Fibroblast of lung (primary cell): ENCODE measurements at places on chromosomes 2 and 18.

DNA sequence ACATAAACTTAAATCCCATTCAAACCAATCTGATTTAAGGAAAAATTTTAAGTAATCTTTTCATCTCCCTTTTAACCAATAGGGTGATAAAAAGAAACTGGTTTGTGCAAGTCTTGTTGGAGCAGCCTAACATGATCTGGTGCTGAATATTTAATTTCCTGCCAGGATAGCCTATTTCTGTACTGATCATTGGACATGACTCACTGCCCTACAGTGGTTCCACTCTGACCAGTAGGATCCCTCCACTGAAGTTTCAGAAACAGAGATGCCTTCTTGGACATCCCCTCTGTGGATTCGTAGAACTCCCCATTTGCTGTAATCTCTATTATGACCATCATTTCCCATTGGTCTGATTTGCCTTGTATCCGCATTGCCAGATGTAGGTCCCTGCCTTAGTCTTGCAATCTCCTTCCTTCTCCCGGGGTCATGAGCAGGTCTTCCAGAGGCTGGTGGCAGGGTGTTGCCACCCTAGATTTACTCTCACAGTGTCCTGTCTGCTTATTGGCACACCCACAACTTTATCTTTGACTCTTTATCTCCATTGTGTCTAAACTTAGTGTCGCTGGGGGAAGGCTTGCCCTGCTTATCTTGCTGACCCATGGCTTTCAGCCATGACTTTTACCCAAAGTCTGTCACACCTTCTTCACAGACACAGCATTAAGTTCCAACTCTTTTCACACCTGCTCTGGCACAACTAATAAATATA lies 12.3 kb upstream of the SETBP1 start:
- DNase-seq: no peak

DNA sequence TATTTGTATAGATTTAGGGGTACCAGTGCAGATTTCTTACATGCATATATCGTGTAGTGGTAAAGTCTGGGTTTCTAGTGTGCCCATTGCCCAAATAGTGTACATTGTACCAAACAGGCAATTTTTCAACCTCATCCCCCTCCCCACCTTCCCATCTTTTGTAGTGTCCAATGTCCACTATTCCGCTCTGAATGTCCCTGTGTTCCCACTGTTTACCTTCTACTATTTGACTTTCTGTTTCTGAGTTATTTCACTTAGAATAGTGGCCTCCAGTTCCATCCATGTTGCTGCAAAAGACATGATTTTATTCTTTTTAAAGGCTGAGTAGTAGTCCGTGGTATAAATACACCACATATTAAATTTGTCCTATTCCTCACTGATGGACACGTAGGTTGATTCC lies 132.9 kb downstream of the FTCDNL1 start:
- DNase-seq: no peak

DNA sequence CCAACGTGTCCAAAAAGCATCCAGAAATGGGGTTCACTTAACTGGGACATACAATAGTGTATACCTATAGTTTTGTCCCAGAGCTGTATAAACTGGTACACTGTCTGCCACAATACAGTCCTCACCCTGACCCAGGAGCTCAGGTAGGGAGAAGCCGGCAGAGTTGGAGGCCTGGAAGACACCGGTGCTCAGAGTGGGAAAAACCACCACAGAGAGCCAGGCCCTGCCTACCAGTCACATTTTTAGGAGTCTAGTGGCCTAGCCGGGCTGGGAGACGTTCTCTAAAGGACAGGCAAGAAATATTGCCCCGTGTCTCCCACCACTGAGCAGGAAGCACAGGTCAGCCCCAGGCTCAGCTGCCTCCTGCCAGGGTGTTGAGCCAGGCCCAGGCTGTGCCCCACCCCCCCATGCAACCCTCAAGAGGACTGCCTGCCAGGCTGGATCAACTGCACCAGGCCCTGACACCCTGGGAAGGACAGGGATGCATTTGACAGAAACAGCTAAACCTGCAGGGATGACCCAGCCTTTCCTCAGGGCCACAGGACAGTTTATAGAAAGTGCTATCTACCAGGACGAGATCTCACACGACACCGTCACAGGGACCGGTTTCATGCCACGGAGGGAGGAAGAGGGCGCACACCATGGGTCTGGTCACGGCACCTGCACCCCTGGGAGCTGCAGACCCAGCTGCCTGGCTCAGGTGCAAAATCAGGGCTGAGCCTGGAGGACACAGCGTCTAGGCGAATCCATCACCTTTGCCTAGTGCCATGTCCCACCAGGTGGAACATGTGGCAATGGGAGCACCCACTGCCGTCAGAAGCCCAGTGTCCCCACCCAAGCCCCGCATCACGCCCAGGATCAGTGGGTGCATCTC lies 89.9 kb downstream of the TMEM18 start:
- no peak for DNase-seq

DNA sequence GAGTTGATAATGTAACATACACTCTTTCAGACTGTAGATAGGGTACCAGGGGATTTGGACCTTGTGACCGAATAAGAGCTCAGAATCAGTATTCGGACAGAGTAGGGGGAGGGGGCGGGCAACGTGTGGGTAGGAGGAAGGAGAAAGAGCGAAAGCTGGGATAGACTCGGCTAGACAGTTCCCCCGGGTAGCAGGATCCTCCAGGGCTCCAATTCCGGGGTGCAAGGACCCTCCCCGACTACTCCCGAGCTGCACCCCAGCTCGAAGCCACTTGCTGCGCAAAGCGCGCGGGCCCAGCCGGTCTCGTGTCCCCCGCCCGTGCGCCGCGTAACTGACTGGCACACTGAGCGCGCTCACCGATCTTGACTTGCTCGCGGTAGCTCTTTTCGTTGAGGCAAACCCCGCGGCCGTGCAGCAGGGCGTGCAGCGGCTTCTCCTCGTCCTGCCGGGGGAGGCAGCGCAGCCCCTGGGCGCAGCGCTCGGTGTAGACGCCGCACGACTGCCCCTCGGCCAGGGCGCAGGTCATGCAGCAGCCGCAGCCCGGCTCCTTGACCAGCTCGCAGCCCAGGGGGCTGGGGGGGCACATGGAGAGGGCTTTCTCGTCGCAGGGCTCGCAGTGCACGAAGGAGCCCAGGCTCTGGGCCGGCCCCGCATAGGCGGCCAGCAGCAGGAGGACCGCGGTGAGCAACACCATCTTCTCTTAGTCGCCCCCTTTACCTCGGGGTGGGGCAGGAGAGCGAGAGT lies 1.1 kb downstream of the IGFBP5 start:
- peak; percentile 65 for DNase-seq

- DNase-seq: peak; percentile 59
These were observed 166.3 kb downstream of the NRP2 start for GRCh38 chr2:205848601-205849000.
